ENCODE measurements at places on chromosomes 7 and 10. TPM values are rescaled to one million over a fixed set of nuclear protein-coding genes. Genes with fewer than 3 reads are reported as not detected.

The CALHM3 gene
- not detected for total RNA-seq

The TPST1 gene
- total RNA-seq, result 17.1 TPM

The CUZD1 gene
- 4.2 TPM for total RNA-seq

The TUBB8 gene
- total RNA-seq, result not detected

The FXYD4 gene
- total RNA-seq, result 4.0 TPM

- no peak for DNase-seq
- no peak overlapping the region for H3K4me3 ChIP-seq
- H3K27me3 ChIP-seq, result no peaks in the 10 kb centered on the region
- no peak overlapping the region for H3K27ac ChIP-seq
Observed at GRCh38 chr10:86899670-86900276, 57.6 kb downstream of the MMRN2 start.

- H3K4me1 ChIP-seq, result peaks cover 30% of the 10 kb centered on the region
- peak overlapping the region; percentile 2 for H3K4me3 ChIP-seq
- H3K36me3 ChIP-seq, result no peaks in the 10 kb centered on the region
- DNase-seq, result no peak
- no peaks in the 10 kb centered on the region for H3K27me3 ChIP-seq
- no peak overlapping the region for H3K27ac ChIP-seq
Observed at GRCh38 chr10:33326933-33327332, 7.5 kb downstream of the NRP1 start.

DNA sequence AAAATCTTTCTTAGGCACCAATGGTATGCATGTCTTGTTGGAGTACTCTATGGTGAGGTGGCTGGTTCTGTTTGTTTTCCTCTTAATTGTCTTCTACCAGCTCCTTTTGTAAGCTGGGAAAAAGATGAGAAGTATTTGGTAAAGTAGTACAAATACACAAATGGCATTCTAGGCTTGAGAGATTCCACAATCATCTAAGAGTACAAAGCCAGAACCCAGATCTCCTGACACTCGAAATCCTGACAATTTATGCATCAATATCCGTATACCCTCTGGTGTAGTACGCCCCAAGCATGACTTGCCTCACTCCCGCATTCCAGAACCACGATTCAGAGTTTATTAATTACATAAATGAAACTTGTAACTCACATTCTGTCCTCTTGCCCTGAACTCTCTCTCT lies 43.5 kb downstream of the CDCA7L start:
- no peak for DNase-seq
- H3K27me3 ChIP-seq, result no peaks in the 10 kb centered on the region
- no peak overlapping the region for H3K4me3 ChIP-seq
- no peaks in the 10 kb centered on the region for H3K4me1 ChIP-seq

- H3K27me3 ChIP-seq, result no peaks in the 10 kb centered on the region
- H3K36me3 ChIP-seq, result peaks cover 8% of the 10 kb centered on the region
- H3K27ac ChIP-seq, result peak overlapping the region; percentile 32
- H3K4me1 ChIP-seq, result peaks cover 41% of the 10 kb centered on the region
Observed at GRCh38 chr7:2172311-2173188, 60.2 kb downstream of the MAD1L1 start.

DNA sequence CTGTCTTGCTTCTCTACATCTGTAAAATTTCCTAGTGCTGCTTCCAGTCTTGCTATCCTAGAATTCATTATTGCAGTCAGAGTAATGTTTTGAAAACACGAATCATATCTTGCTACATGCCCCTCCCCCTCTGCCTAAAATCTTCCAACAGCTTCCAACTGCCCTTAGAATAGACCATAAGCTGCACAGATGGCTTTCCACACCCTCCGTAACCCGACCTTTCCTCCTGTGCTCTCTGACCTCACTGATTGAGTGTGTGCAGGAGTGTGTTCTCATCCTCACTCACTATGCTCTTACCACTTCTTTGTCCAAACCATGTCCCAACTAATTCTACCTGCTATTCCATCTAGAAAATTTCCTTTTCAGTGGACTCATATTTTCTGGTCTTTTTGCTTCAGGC lies 121.2 kb upstream of the ANKRD1 start:
- no peak for DNase-seq
- no peak overlapping the region for H3K27ac ChIP-seq
- no peak overlapping the region for H3K4me3 ChIP-seq

GRCh38 chr7:158564663-158565035 lies 23.0 kb downstream of the PTPRN2 start:
- peaks cover 4% of the 10 kb centered on the region for H3K4me1 ChIP-seq
- no peaks in the 10 kb centered on the region for H3K36me3 ChIP-seq
- no peak for DNase-seq
- no peak overlapping the region for H3K27ac ChIP-seq
- no peak overlapping the region for H3K4me3 ChIP-seq

DNA sequence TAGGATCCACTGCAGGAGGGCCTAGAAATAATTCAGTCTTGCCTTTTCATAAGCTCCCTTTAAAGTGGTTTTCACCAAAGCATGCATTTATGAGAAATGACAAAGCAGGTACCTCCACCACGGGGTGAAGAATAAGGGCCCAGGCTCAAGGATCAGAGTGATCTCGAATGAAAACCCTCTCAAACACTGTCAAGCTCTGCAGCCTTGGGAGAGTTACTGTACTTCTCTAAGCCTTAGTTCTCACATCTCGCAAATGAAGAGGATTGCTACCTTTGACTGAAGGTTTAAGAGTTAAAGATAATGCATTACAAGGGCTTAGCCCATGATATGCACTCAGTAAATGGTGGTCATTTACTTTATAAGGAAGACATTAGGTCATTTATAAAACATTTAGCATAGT lies 81.7 kb downstream of the CUBN start:
- no peaks in the 10 kb centered on the region for H3K4me1 ChIP-seq
- H3K36me3 ChIP-seq, result no peaks in the 10 kb centered on the region
- H3K27ac ChIP-seq, result no peak overlapping the region
- H3K27me3 ChIP-seq, result no peaks in the 10 kb centered on the region
- no peak overlapping the region for H3K4me3 ChIP-seq

DNA sequence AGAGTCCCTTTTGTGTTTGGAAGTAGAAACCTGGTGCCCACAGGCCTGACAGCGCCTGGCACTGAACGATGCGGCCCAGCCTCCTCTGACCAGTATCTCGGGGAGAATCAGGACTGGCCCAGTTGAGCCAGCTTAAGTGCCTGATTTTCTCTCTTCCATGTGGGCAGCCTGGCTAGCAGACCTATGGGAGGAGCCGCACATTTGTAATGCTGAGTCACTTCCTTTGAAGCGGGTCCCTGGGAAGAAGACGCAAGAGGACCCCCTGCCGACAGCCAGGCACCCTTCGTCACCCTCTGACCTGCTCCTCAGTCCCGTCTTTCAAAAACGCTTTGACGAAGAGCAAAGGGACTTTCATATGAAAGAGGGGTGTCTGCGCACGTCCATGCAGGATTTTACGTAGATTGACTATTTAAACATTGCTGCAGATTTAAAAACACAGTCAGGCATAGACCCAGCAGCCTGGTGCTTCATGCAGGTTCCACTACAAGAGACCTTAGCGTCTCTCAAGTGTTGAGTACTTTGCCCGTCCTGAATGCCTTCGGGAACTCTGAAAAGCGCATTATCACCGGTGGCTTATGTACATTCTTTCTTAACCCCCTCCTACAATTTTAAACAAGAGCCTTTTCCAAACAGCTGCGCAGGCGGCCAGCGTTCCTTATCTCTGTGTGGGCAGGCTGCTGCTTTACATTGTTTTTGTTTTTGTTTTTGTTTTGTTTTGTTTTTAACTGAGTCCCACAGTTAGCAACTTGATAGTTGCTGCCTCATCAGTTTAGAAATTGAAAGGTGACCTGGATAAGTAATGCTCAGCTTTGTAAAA lies 36.5 kb upstream of the AP5Z1 start:
- H3K36me3 ChIP-seq, result peaks cover 13% of the 10 kb centered on the region
- H3K27me3 ChIP-seq, result no peaks in the 10 kb centered on the region
- DNase-seq, result peak; percentile 71
- H3K4me3 ChIP-seq, result peak overlapping the region; percentile 43
- peaks cover 30% of the 10 kb centered on the region for H3K4me1 ChIP-seq
- peak overlapping the region; percentile 89 for H3K27ac ChIP-seq
